ENCODE measurements at places on chromosomes 5 and 9.

DNA sequence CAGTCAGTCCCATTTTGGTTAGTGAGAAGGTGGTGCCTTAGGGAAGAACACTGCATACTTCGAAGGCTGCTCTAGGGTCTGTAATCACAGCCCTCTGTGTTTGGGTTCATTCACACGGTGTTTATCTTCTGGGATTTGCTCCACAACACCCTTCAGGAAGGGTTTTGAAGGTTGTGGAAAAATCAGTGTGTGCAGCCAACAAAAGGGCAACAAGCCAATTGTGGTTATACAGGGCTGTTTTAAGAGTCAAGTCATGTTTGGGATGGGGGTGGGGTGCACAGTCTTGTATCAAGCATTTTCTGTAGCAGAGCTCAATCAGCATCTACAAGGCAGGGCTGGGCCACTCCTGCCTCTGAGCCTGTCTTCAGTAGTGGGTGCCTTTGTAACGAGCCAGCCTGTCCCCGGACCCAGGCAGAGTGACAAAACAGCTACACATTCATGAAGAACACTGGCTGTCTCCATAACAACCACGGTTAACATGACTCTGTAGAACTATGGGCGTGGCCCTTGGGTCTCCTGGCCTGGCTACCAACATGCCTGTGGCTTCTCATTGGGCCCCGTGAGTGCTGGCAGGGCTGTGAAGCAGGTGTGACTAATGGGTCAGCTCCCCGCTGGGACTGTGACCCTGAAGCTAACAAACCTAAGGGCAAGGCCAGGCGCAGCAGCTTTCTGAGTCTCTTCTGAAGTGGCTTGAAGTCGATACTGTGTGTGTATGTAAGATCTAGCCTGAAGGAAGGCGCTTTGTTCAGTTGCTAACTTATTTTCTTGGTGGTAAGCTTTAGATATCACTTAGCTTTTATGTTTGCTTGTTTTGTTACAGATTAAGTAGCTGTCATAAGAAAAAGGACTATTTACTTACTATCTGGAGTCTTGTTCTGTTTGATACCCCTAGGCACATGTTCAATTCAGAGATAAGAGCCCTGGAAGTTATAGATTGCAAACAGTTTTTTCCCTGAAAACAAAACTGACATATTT lies 27.9 kb upstream of the GOLM1 start:
- DNase-seq = peak; percentile 81

GRCh38 chr5:76859591-76860247 lies 9.9 kb downstream of the S100Z start:
- no peak for DNase-seq

- no peak for DNase-seq
Measured at GRCh38 chr5:169956126-169956525, 24.2 kb downstream of the INSYN2B start.

DNA sequence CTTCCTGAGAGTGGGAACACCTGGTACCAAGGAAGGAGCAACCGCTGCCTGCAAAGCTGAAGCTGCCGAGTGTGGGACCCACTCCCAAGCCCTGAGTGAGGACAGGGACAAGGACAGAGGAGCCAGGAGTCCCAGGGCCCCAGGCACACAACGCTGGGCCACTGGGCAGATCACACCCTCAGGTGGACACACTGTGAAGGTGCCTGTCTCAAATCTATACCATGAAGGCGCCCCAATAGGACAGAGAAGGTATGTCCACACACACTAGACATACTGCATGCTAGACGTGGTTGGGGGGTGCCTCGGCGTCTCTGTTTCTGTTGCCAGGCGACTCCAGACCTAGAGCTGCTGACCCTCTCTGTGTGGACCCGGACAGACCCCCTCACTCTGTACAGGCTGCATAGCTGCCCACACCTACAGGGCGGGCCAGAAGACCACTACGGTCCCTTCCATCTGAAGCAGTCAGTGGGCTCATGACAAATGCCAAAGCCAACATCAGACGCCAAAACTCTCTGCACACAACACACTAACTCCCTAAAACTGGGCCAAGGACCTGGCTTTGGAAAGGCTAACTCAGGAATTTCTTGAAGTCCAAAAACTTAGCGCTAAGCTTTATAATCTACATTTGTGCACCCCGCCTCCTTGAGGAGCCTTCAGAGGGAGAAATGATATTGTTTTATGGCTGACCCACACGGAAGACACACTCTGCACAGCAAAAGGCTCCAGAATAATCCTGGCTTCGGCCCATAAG lies 60.7 kb downstream of the ROR2 start:
- DNase-seq = no peak

DNA sequence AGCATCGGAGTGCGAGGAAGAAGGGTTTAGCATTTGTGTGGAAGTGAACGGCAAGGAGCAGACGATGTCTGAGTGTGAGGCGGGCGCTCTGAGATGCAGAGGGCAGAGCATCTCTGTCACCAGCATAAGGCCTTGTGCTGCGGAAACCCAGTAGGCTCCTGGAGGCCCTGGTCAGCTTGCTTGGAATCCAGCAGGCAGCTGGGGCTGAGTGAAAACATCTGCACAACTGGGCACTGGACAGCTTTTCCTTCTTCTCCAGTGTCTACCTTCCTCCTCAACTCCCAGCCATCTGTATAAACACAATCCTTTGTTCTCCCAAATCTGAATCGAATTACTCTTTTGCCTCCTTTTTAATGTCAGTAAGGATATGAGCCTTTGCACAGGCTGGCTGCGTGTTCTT lies 72.1 kb downstream of the C7 start:
- no peak for DNase-seq

GRCh38 chr5:132211787-132212186 lies 15.9 kb downstream of the P4HA2 start:
- no peak for DNase-seq

- no peak for DNase-seq
Measured at GRCh38 chr9:96038914-96039313, 163.4 kb downstream of the ERCC6L2 start.

GRCh38 chr5:177967221-177967887 lies 28.7 kb downstream of the PROP1 start:
- DNase-seq = no peak
